Cerebellar cortex (tissue), 1 donor: ENCODE measurements at places on chromosomes 1 and 21.

DNA sequence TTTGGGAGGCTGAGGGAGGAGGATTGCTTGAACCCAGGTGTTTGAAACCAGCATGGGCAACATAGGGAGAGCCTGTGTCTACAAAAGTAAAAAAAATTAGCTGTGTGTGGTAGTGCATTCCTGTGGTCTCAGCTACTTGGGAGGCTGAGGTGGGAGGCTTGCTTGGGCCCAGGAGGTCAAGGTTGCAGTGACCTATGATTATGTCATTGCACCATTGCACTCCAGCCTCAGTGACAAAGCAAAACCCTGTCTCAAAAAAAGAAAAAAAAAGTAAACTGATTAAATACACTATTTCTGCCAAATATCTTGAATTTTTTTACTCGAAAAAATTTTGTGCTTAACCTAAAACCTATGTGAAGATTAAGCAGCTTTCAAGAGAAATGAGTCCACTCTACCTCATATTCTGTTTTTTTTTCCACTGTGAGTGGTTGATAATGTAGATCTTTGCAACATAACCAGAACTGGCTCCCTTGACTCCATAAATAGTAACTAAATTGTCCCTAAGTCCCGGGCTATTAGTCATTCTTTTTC lies 19.4 kb upstream of the ZNF281 start:
- DNase-seq, result no peak

DNA sequence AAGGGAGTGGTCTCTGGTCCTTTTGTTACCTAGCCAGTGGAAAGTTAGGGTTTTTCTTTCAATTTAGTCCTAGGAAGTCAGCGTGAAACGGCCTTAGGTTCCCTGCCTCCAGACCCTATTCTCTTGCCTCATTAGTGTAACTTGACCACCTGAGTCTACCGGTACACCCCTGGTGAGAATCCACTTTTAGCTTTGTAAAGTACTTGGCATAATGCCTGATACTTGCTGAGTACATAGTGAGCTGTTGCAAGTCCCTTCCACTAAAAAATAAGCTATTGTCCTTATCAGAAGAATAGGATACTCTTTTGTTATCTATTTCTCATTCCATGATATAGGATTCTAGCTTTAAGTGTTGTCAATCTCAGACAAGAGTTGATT lies 228.8 kb downstream of the ST6GALNAC3 start:
- no peak for DNase-seq

DNA sequence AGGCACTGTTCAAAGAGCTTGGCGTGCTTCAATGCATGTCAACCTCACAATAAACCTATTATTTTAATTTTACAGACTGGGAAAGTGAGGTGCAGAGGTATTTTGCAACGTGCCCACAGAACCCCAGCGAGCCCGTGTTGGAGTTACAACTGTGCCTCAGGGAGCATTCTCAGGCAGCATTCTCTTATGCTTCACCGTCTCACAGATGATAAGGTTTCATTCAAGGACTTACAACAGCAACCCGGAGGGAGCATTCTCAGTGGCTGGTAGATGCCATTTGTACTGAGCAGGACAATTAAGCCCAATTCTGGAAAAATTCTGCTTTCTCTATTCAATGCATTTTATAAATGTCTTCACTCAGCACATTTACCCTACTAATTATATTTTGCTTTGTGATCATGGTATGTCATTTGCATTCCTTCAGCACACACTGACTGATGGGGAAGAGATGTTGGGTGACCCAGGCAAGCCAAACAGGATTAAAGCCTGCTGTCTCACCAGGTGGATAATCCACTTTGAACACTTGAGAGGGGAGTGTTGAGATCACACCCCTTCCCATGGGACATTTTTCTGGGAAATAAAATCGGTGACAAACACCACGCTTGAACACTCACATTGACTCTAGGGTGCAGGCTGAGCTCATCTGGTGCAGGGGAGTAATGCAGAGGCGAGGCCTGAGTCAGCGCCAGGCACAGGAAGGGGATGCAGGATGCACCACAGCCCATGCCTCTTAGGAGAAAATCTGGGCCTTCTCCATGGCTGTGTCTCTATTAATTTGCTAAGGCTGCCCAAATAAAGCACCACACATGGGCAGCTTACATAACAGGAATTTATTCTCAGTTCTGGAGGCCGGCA lies 113.9 kb downstream of the CLIC6 start:
- DNase-seq, result no peak

DNA sequence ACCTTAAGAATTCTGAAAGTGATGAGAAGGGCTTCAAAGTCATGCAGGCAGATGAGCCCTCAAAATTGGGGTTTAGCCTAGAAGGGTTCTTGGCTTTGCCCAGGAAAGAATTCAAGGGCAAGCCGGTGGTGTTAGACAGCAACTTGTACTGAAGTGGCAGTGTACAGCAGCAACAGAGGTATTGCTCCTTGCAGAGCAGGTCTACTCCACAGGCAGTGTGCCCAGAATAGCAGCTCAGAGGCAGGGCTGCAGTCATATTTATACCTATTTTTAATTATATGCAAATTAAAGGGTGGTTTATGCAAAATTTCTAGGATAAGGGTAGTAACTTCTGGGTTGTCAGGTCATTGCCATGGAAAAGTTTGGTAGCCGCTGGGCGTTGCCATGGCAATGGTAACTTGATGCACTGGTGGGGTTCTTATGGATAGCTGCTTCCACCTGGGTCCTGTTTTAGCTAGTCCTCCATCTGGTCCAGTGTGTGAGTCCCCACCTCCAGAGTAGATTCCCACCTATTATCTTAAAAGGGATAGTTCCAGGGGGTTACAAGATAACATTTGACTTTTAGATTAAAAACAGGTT lies 57.9 kb upstream of the CR2 start:
- no peak for DNase-seq

DNA sequence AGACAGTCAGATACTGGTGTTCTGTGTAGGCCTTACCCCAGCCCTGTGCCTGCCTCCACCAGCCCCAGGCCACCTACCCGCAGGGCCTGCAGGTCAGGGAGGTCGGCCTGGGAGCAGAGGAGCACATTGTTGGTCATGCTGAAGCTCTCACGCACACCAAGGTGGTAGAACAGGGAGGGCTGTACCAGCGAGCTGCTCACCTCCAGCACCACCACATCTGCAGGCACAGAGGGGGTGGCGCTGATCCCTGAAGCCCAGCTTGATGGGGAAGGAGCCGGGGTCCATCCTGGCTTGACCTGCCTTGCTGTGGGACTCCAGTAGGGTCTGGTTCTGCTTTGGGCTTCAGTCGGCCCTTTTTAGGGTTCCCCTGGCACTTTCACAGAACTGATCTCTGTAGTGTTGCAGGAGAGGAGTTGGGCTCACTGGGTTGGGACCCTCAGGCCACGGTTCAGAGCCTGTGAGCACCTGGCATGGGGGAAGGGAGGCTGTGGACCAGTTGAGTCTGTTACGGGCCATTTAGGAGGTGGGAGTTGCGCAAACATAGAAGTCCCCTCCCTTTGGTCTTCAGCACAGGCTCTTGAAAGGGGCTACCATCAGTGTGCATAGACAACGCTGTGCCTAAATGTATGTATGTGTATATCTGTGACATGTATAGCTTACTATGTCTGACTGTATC lies 1.9 kb downstream of the MAP3K6 start:
- DNase-seq, result no peak
